GM10248 (cell line): ENCODE measurements at places on chromosomes 5 and 9.

DNA sequence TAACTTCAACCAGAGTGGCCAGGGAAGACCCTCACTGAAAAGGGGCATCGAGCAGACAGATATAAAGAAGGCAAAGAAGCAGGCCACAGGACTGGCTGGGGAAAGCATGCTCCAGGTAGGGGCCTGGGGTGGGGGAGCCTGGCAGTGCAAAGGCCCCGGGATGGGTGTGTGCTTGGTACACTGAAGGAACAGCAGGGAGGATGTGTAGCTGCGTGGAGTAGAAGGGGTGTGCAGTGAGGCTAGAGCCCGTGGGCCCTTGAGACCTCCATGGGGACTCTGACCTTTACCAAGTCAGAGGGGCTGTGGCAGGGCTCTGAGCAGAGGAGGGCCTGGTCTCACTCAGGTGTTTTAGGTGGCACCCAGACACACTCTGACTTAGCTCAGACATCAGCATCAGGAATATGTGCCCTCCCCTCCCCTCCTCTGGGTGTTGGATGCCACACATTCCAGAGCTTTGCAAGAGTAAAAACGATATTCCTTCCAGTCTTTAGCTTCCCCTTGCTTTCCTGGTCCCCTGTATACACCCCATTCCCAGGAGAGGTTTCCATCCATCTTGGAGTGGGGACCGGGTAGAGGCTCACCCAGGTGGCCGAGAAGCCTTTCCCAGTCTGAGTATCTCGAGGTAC is 7.6 kb downstream of the TRIM7 start:
- DNase-seq, result no peak

GRCh38 chr5:134517553-134517952 is 7.9 kb upstream of the JADE2 start:
- DNase-seq, result no peak

- DNase-seq, result no peak
Measured at GRCh38 chr5:76732405-76733048, 16.6 kb downstream of the F2R start.

- no peak for DNase-seq
Measured at GRCh38 chr9:110688329-110688728, 19.7 kb downstream of the MUSK start.

DNA sequence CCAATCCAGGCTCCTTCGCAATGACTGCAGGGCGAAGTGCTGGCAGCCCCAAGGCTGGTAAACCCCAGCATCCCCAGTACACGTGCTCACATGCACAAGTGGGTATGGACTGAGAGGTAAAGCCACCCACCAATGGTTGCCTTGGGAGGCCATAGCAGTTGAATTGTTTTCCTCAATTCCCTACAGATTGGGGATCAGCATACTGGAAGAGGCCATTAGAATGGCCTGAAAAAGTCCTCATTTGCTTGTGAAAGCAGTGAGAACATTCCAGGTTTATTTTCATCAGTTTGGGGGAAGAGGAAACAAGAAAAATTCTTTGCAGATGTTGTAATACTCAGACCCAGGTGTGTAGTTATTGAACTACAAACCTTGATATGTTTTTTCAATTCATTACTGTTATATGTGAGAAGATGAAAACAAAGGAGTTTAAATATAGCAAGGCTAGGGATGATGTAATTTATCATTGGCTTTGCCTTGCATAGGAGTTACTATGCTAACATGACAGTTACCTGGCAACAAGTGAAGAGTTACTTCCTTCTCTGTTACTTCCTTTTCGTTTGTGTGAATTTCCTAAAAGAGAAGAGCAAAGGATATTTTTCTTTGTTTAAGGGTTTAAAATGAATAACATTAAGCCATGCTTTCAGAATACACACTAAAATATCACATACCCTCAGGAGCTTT is 36.4 kb downstream of the MTMR12 start:
- DNase-seq, result peak; percentile 53

- no peak for DNase-seq
Measured at GRCh38 chr5:180097163-180097894, 25.8 kb upstream of the RNF130 start.

DNA sequence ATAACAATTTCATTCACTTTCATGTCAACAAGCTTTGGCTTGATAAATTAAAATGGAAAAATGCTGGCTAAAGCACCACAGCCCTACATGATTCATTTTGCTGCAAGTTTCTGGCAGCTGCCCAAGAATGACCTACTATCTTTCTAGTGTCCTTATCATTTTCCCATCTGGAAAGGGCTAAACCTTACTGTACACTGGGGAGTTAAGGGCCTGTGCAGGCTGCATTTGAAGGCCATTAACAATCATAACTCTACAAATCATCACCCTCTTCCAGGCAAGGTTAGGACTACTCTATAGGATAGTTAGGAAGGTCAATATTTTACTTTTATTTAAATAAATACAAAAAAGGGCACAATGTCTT is 579.7 kb upstream of the ZNF608 start:
- DNase-seq, result no peak

DNA sequence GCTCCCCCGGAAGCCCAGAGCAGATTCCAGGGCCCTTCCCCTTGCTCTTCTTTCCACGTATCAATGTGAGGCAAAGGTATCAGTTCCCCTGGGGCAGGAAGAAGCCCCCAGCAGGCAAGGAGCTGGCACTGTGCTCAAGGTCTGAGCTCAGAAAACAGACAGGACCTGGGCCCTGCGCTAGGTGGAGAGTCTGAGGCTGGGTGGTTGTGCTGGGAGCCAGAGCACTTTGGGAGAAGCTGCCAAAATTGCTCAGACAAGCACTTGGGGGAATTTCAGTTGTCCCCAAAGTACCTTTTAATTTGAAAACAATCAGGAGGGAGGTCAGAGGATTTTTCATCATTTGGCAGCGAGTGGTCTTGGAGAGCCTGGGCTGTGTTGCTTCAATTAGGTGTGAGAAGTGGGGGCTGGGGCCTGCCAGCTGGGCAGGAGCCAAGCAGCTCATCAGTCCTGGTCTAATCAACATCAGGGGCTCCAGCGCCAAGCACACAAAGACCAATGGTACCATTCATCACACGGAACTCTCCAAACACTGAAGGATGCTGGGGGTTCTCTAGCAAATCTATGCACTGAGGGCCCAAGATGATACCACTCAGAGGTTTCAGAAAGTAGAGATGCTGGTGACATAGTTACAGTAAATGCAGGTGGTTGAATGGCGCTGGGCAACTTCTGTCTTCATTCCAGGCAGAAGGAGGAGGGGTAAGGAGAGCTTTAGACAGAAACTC is 176.5 kb downstream of the SNX18 start:
- no peak for DNase-seq

- no peak for DNase-seq
Measured at GRCh38 chr9:16258708-16259107, 611.8 kb downstream of the BNC2 start.

GRCh38 chr5:74430631-74431289 is 209.8 kb downstream of the ENC1 start:
- no peak for DNase-seq

DNA sequence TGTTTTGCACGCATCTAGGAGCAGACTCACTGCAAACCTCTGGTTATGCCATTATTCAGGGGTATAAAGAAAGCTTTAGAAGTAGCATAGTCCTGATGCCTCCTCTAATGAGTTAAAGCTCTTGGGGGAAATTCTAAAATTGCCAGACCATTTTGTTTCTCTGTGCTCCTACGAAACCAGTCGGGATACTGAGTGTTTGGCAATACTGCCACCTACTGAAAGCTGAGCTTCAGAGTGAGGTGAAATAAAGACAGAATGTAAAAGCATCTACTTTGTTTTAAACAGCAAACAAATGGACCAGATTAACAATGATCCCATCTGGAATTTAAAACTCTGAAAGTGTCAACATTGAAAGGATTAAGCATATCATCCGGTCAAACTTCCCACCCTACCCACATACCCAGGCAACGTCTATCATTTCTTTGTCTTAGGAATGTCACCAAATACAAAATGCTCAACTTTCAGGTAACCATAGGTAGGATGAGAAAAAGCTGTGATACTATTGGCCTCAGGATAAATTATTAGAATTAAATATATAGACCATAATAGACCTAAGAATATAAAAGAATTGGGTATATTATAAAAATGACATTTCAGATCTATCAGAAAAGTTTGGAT is 77.8 kb upstream of the SHISAL2B start:
- DNase-seq, result no peak
